ENCODE measurements at places on chromosomes 4 and X.
A peak's percentile ranks its signal among the peaks of the same experiment; 100 is the strongest.

DNA sequence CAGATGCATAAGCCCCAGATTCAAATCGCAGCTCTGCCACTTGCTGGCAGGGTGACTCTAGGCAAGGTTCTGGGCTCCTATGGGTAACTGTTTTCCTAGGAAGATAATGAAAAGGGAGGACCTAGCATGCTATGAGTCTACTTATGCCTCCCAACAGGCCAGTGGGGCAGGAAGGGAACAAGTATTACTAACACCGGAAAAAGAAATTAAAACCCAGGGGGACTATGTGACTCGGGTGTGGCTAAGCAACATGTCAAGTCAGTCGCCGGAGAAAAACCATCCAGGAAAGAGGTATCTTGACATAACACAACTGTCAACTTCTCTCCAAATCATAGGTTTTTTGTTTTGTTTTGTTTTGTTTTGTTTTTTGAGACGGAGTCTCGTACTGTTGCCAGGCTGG, 45.5 kb upstream of the RBPJ start:
- no peak for DNase-seq

DNA sequence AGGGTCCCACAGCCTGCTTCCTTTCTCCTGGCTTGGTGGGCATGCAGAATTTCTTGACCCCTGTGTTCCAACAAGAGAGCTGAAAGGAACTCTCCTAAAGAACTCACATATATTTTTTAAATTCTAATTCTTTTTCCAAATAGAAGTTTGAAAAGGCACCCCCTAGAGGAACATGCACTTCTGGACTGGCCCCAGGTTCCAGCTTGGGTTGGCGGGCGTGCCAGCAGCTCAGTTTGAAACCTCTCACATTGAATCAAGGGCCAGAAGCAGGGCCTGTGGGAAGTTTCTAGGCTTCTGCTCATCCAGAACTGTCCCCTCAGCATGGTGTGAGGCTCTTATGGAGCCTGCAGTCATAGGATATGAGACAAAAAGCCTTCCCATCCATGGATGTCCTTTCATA, 132.6 kb downstream of the ATG4A start:
- no peak for DNase-seq

DNA sequence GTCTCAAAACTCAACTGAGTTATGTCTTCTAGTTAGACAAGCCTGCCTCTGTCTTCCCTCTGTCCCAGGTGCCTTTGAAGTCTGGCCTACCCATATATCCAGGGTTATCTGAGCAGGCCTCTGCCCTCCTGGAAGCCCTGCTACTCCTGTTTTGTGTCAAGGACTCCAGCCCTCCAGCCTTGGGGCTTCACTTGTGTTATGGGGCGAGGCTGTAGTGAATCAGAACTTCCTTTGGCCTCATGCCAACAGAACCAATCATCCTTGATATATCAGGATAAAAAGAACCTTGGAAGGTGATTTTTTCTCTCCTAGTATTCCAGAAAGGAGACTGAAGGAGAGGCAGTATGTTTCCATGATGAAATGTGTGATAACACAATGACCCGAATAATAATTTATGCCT, 8.9 kb upstream of the ADGRG4 start:
- no peak for DNase-seq

DNA sequence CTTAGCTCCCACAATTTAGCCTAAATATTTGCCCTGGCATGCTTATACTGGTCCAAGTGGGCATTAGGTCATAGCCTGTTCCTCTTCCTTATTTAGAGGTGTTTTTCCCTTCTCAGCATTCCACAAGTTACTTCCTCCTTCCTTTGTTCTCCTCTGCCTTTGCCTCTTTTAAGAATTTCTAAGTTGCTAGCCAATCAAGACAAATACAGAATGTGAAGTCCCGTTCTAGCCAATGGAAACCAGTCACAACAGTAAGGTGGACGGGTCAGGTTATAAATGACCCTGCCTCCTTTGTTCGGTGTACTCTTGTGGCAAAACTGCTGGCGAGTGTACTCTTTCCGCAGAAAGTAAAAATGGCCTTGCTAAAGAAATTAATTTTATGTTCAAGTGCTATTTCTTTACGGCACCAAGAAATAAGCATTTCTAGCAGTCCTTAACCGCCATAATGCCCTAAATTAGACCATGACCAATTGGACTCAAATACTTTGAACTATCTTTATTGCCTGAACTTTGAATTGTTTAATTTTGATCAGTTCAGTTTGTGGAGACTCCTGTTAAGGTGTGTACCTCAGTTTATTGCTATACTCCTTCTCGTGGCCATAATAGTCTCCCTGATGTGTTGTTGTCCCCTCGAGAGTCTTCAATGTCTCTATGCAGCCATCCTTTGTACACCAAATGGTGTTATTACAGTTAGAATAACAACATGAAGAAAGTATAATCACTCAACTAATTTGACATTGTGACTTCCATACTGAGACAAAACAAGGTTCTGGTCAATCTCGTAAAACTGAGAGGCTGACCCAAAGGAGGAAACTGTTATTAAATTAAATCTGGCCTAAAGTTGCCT, 1.6 kb upstream of the HADH start:
- DNase-seq = no peak

DNA sequence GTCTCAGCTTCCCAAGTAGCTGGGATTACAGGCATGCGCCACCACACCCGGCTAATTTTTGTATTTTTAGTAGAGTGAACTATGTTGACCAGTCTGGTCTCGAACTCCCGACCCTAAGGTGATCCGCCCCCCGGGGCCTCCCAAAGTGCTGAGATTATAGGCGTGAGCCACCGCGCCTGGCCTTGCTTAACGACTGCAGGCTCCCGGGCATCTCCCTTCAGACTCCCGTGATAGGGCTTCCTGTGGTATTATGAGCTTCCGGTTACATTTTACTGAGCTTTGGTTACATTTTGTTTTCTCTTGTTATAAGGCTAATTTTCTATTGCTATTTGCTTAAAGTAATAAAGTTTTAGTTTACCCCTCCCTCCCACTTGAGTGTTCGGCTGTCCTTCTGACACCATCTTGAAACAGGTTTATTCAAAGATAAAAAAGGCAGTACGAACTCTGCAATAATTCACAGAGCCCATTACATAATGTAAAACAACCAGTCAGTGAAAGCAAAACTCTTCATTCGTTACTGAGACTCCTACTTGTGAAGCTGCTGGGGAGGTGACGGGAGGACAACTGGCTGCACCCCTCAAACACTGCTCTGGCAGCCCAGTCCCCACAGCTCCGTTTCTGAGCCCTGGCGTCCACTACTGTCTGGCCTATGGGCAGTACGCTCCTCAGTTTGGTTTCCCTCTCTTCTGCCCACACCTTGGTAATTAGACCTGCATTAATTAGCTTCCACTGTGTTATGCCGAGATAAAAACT, 795.7 kb upstream of the SLIT2 start:
- DNase-seq = no peak

DNA sequence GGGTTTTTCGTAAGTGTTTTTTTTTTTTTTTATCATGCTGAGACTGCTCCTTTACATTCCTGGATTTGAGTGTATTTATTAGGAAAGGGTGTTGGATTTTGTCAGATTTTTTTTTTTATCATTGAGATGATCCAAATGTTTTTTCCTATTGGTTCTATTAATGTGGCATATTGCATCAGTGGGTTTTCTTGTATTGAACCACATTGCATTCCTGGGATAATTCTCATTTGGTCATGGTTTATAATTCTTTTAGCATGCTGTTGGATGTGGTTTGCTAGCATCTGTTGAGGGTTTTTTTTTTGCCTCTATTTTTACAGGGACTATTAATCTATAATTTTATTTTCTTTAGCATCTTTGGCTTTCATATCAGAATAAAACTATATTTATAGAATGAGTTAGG, 28.8 kb downstream of the COL4A5 start:
- DNase-seq = no peak

DNA sequence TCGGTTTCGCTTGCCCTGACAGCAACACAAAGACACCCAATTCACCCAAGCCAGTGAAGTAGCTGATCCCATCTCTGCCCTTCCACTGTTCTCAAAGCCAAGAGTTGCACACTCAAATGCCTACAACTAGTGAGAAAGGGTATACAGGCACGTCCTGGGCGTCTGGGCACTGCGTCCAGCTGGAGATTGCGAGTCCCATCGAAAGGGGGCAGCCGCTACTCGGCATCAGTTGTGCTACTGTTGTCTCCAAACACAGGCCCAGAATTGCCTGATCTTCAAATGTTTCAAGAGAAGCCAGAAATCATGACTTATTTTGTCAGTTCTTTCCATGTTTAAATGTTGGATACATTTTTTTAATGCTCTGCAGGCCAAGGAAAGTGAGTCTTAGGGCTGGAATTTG, 487.8 kb downstream of the BCOR start:
- no peak for DNase-seq

- DNase-seq = no peak
These were observed 7.8 kb downstream of the LDB2 start for GRCh38 chr4:16890651-16891050.

GRCh38 chr4:145697332-145697731, 17.4 kb downstream of the C4orf51 start:
- DNase-seq = no peak

DNA sequence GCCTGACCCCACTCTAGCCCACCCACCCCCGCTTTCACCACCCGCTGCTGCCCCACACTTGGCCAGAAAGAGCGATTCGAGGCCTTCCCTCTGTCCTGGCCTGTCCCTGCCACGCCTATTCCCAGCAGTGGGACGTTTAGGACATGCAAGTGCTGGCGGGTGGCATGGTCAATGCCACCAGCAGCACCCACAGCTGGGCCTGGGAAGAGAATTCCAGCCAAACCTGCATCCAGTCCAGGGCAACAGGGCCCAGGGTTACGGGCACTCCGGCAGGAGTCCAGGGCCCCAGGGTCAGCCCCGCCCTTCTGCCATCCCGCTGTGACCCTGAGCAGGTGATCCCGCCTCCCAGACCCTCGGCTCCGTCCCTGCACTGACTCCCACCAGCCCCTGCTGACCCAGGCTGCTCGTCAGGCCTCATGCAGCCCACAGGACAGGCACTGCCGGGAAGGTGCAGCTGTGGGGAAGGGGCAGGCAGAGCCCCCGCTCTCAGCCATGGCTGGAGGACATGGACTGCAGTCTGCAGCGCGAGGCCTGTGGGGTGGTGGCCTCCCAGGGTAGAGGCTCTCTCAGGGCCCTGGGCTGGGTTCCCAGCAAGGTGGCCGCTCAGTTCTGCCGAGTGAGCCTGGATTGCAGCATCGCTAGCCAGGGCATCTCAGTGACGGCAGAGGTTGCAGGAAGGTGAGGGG, 6.8 kb upstream of the HTRA3 start:
- no peak for DNase-seq

GRCh38 chr4:142473218-142473959, 372.7 kb downstream of the INPP4B start:
- DNase-seq = no peak

DNA sequence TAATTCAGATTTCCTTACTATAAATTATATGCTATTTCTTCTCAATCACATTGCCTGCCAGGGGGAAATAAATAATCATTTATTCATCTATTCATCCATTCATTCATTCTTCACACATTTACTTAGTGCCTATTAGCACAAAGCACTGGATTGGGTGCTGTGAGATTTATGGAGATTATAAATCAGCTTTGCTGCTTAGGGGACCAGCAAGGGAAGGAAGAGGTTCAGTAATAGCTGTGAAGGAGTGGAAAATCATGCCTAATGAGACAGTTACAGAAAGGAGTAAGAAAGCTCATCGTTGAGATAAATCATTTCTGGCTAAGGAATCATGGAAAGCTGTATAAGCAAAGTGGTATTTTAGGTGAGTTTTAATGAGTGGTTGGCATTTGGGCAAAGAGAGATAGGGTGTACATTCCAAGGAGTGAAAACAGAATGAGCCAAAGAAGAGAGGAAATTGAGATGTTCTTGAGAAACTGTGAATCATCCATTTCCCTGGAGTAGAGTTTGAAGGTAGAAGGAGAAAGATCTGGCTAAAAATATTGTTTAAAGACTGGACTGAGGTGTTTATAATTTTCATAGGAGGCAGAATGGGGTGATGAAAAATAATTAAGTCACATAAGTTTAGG, 9.6 kb downstream of the ARSJ start:
- DNase-seq = no peak

DNA sequence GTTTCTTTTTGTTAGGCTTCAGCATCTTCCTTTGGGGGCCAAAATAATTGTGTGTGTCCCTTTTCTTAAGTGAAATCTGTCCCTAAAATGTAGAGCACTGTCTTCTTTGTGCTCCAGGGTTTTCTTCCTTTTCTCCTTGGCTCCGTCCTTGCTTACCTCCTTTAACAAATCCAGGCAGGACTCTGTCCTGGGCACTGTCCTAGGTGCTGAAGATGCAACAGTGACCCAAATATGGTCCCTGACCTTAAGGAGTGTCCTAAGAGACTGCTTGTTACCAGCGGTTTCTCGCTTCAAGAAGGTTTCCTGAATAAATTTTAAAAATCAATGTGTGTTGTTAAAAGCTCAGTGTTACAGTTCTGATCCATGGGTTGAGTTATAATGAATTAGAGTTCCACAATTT, 471.8 kb downstream of the KCNIP4 start:
- no peak for DNase-seq

GRCh38 chr4:2402048-2402842, 16.2 kb downstream of the ZFYVE28 start:
- no peak for DNase-seq

- no peak for DNase-seq
These were observed 263.2 kb downstream of the TECRL start for GRCh38 chr4:64146030-64146429.

- no peak for DNase-seq
These were observed 30.6 kb upstream of the STIM2 start for GRCh38 chr4:26830033-26830432.

DNA sequence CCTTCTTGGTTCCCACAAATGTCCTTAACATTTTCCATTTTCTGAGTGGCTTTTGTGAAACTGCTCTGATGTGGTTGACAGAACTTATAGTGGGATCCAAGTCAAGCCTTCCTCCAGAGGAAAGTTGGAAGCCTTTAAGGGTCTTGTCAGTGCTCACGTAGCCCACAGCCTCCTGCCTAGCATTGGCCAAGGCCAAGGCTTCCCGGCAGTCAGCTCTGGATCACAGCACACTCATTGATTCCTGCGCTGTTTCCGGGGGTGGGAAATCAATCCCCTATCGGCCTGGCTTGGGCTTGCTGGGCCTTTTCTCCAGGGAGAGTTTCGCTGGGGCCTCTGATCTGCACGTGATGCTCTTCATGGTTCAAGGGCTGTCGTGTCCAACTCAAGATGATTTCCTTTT, 76.1 kb downstream of the SLC9A6 start:
- no peak for DNase-seq

GRCh38 chr4:3107691-3108121, 33.2 kb downstream of the HTT start:
- DNase-seq = peak; percentile 52

GRCh38 chrX:10444204-10444603, 176.2 kb downstream of the MID1 start:
- no peak for DNase-seq

DNA sequence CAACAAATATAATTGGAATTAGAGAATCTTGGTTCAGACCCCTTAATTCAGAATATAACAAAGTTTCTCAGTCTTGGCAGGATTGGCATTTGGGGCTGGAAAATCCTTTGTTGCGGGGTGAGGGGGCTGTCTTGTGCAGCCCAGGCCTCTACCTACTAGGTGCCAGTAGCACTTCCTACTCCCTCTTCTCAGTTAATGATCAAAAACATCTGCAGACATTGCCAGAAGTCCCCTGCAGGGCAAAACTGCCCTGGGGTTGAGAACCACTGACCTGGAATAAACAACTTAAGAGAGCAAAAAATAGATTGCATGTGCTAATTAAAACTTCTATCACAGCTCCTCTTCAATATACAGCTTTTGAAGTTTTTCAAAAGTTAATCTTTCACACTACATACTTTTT, 36.7 kb upstream of the CXorf38 start:
- DNase-seq = no peak

GRCh38 chr4:40308528-40309122, 26.5 kb upstream of the CHRNA9 start:
- no peak for DNase-seq
